Left forelimb (tissue), 1 donor: ENCODE measurements at places on chromosomes 1 and 21.

GRCh38 chr1:98387701-98388100 lies 273.8 kb upstream of the SNX7 start:
- no peak for DNase-seq

GRCh38 chr1:217369271-217369981 lies 261.5 kb downstream of the GPATCH2 start:
- DNase-seq, result no peak

- no peak for DNase-seq
Observed at GRCh38 chr21:31928656-31929055, 55.8 kb downstream of the HUNK start.

GRCh38 chr1:187054862-187055757 lies 226.4 kb downstream of the PLA2G4A start:
- DNase-seq, result no peak

DNA sequence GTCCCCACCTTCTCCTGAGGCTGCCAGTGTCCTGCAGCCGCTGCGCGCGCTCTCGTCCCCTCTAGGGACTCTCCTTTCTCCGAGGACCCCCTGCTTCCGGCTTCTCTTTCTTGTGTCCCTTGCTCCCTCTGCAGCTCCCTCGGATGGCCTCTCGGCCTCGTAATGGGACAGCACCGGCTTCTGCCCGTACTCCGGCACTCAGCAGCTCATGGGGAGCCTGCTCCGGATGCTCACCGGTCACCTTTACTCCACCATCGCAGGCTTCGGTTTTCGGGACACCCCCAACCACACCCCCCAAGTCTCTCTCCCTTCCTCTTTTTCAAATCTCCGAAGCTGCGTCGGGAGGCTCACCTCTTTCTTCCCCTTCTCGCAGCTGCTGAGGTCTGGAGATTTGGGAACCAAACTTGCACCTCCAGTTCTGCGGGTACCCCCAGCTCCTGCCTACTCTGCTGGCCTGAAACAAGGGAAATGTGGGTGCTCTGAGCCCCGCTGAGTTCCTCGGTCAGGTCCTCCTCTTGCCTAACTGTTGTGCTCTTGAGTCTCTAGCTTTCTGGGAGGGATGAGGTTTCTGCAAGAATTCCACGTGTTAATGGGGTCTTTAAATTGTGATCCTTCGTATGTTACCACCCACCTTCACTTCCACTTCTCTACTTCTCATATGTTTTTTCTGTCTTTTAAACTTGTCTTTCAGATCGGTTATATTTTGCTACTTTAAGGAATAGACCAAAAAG lies 930 bp downstream of the CDC14A start:
- no peak for DNase-seq

DNA sequence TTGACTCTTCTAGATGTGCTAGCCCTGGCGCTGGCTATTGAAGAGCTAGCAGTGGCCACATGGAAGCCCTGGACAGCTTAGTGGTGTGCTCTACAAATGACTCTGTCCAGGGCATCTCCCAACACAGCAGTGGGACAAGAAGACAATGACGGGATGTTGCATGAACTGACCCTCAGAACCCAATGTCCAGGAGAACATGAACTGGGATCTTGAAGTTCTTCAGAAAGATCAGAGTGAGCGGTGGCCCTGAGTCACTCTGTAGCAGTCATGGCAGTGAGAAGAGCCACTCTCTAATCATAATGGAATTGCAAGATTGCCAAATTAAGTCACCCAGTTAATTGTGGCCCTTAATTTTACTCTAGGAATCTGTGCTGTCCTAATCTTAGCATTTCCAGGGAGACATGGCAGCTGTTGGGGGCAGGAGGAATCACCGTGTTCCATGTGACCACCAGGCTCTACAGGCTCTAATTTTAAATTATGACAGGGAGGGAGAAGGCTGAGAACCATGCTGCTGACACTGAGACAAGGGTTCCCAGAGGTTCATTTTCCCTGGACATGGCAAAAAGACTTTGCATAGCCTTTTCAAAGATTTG lies 10.2 kb upstream of the OBSCN start:
- DNase-seq, result no peak

DNA sequence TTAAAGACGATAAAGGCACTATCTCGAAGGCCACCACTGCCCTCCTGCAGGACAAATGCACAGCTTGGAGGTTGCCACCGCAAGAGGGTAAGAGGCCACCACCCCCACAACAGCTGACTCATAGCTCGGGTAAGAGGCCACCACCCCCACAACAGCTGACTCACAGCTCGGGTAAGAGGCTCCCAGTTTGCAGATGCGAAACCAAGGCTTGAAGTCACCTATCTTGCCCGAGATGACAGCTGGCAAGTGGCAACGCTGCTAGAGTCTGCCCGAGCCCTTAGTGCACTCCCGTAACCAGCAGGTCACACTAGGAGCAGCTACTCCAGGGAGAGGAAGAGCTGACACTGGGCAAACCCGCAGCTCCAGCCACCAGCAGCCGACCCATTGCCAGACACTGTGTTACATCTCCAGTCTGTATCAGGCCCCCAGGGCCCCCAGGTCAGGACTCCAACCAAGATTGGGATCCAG lies 17.1 kb upstream of the SPSB1 start:
- DNase-seq, result no peak

DNA sequence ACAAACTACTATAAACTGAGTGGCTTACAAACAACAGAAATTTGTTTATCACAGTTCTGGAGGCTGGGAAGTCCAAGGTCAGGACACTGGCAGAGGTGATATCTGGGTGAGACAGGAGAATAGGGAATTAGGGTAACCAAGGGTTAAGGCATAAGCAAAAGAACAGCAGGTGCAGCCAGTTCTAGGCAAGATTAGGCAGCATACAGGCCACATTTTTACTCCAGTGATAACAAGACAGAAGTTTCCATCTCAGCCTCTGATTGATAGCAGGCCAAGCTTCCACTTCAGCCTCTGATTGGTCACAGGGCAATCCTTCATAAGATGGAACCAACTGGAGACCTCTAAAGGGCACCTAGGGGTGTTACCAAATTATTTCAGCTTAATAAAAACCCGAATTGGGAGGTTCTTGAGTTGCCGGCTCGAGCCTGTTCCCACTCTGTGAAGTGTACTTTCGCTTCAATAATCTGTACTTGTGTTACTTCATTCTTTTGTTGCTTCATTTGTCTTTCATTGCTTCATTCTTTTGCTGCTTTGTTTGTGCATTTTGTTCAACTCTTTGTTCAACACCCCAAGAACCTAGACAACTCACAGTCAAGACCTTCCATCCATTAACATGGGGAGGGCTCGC lies 185.6 kb downstream of the TOMM20 start:
- DNase-seq, result no peak

- no peak for DNase-seq
Observed at GRCh38 chr1:164475834-164476233, 83.2 kb upstream of the PBX1 start.

DNA sequence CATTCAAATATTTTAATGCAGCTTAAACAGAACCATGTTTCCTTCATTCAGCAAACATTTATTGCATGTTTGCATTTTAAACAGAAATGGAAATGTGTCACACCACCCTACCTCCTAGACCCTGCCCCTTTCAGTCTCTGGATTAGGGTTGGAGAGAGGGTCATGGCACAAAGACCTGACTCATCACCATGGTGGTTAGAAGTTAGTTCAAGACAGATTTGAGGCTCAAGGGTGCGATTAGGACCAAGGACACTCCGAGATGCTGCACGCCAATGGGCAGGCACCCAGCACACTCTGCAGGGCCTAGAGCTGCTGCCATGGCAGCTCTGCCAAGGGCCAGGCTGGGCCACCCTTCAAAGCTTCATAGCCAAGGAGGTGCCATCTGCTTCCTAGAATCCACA lies 86.9 kb downstream of the NAV1 start:
- no peak for DNase-seq

DNA sequence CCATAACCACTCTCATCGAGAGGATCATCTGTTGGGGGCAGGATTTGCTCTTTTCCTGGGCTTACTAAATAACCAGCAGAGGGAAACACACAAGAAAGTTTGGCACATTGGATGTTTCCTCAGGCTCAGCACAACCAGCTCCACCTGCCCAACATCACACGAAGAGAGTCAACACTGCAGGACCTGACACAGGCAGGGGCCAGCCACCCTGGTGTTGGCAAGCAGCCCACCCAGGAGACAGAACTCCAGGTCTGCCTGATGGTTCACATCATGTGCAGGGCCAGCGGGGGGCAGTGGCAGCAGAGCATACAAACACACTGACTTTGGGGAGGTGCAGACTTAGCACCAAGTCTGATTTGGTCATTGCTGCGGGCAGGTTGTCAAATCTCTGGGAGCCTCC lies 182.3 kb upstream of the GALNT2 start:
- peak; percentile 44 for DNase-seq

- DNase-seq, result no peak
Observed at GRCh38 chr21:33063907-33064622, 5.9 kb upstream of the OLIG1 start.

DNA sequence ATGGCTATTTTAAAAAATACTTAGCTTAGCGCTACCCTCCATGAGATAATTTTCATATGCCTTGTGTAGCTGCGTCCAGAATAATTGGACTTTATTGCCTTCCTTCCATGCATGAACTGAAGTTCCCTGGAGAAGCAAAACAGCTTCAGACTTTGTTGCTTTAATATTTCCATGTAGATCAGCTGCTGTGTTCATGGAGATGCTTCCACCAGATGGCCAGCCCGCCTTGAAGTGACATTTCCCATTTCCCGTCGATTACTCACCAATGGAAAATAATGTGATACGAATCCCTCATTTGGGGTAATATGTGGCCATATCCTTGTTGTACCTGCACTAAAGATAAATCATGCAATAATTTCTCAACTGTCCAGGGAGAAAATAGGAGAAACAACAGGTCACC lies 47.4 kb upstream of the CLDN14 start:
- no peak for DNase-seq

- DNase-seq, result no peak
Observed at GRCh38 chr1:83996191-83996590, 2.7 kb downstream of the TTLL7 start.

DNA sequence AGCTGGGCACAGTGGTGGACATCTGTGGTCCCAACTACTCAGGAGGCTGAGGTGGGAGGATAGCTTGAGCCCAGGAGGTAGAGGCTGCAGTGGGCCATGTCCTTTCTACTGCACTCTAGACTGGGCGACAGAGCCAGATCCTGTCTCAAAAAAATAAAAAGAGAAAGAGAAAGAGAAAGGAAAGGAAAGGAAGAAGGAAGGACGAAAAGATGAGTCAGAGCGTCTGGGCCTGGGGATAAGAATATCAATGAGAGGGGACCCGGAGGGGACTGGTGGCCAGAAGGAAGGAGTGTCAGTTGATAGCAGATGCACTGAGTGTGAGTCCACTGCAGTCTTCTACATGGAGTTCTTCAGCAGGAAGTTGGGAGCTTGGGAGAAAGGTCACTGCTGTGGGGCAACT lies 75.6 kb downstream of the SYT6 start:
- no peak for DNase-seq

DNA sequence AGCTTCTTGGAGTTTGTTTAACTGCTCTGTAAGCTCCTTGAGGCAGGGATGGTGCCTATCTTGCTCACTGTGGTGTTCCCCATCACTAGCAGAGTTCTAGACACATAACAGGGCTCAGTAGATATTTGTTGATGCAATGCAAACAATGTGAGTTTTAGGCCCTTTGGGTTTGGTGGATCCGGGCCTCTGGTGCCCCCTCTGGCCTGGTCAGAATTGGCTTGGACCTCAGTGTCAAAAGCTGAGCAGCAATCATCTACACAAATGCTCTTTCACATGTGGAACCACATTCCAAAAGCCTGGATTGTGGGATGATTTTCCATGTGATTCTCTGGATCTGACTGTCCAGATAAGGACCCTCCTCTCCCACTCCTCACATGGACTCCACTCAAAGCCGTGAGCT lies 53.4 kb upstream of the BCAR3 start:
- DNase-seq, result no peak
